ENCODE measurements at places on chromosomes 6 and 20.

- DNase-seq: no peak
Measured at GRCh38 chr20:53878262-53879047, 191.9 kb downstream of the BCAS1 start.

GRCh38 chr6:104958178-104959025 is 1.5 kb downstream of the LIN28B start:
- no peak for DNase-seq

GRCh38 chr6:154487367-154488247 is 22.9 kb downstream of the CNKSR3 start:
- DNase-seq: no peak

- DNase-seq: no peak
Measured at GRCh38 chr20:23234311-23235078, 116.1 kb upstream of the NXT1 start.

DNA sequence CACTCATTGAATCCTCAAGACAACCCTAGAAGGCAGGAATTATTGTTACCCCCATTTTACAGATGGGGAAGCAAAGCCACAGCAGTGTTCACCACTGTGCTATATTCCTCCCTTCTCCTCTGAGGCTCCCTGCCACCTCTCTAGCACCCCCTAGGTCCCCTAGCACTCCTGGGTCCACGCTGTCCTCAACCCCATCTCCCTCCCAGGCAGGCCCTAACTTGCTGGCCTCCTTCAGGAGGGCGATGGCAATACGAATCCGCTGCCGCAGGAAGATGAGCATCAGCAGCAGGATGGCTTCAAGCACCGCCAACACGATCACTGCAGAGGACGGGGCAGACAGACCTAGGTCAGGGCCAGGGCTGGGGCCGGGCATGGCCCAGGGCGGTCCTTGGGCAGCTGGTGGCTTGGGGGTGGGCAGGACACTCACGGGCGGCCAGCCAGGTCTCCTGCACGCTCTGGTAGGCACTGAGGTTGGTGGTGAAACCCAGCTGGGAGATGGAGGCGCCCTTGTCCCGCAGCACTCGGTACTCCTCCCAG is 7.8 kb upstream of the NEU1 start:
- DNase-seq: no peak

- DNase-seq: no peak
Measured at GRCh38 chr6:12265791-12266190, 24.4 kb upstream of the EDN1 start.

GRCh38 chr6:37007340-37008043 is 2.0 kb downstream of the FGD2 start:
- no peak for DNase-seq

- DNase-seq: no peak
Measured at GRCh38 chr6:142395768-142396231, 94.0 kb downstream of the ADGRG6 start.

DNA sequence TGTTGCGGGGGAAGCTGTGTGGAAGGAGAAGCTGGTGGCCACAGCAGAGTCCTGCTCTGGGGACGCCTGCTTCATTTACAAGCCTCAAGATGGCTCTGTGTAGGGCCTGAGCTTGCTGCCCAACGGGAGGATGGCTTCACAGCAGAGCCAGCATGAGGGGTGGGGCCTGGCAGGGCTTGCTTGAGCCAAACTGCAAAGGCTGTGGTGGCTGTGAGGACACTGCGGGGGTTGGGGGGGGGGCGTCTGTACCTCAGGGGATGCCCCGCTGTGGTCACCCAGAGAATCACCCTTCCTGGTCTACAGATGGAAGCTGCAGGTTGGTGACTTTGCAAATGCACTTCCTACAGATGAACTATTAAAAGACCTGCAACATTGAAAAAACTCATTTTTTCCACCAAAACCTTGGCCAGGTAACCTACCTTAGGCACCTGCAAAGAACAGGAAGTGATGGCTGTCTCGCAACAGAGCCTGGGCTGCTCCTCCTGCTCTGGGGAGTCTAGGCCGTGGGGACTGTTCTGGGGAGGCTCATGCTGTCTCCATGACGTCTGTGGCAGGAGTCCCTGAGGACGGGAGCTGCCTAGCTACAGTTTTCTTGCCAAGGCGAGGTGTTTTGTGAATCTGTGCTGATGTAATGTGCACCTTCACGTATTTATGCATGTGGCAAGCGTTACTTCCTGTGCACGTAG is 7.3 kb downstream of the NPBWR2 start:
- peak; percentile 16 for DNase-seq

- no peak for DNase-seq
Measured at GRCh38 chr6:151690768-151691562, 116.5 kb upstream of the ESR1 start.

- no peak for DNase-seq
Measured at GRCh38 chr20:10686356-10687133, 12.7 kb upstream of the JAG1 start.

DNA sequence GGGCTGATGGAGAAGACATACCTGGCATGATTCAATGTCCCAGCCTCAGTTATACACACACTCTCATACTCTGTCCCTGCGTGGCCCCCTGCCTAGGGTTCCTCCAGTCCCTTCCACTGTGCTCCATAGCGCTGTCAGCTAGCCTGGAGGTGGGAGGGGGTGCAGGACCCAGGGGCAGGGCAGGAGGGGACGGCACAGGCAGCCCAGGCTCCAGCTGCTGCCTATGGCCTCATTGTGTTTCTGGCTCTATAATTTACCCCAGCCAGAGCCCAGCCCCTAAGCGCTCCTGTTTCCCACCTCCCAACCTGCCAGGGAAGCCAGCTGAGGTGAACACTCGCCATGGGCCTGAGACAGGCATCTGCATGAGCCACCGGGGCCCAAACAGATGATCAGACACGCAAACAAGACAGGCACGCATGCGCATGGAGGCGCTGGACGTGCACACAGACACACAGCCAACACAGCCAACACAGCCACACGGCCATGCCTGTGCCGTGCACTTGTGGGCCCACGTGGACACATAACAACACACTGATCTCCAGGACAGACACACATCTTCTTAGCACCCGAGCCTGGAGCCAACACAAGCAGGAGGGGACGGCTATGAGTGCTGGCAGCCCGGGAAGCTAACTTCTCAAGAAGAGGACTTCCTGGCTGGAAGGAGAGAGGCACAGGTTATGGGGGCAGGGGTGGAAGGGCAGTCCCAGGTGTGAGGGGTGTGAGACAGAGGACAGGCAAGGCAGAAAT is 124.9 kb downstream of the GRM4 start:
- no peak for DNase-seq

DNA sequence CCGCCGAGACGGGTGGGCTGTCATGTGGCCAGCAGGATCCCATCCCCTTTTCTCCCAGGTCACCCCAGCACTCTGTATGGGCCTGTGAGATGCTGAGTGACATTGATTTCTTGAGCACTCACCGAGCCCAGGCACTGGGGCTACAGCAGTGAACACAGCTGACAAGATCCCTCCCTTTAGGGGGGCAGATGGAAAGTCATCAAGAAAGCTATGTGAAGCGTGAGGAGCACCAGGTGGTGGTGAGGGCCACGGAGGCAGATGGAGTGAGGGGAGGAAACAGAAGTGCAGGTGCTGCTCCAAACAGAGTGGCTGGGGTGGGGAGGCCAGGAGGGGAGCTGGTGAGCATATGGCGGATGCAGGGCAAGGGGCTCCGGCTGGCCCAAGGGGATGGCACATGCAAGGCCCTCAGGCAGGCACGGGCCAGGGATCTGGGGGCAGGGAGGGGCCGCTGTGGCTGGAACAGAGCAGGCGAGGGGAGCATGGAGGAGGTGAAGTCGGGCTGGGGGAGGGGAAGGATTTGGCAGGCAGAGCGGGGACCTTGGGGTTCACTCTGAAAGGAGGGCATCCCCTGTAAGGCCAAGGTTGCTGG is 184.0 kb downstream of the BMP7 start:
- no peak for DNase-seq

DNA sequence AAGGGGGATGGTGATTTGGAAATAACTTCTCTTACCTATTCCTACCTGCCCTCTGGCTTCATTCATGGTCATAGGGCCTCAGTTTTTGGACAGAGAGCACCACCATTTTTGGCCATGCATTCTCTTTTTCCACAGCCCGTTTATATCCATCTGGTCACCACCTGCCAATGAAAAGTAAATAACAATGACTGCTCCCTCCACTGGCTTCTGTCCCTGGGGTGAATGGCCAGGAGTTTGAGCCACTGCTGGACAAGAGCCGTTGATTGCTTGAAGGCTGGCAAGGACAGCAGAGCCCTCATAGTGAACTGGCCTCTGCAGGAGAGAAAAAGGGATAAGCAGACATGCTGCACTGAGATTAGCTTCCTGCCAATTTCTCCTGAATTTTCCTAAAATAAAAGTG is 261.8 kb downstream of the ADGB start:
- no peak for DNase-seq

DNA sequence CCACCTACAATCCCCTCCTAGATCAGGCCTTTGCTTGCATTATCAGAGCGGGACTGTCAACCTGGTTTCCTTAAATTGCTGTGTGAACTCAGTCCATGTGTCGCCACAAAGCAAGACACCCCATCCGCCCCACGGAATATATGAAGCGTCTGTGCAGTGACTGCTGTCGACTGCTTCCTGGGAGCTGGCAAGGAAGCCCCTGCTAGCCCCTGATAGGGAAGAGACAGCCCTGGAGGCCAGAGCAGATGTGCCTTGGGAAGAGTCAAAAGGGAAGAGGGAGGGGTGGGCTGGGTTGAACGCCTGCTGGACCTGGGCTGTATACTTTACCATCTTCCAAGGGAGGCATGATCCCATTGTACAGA is 44.1 kb upstream of the APCDD1L start:
- DNase-seq: no peak

- DNase-seq: no peak
Measured at GRCh38 chr6:148868314-148868713, 121.5 kb downstream of the UST start.

DNA sequence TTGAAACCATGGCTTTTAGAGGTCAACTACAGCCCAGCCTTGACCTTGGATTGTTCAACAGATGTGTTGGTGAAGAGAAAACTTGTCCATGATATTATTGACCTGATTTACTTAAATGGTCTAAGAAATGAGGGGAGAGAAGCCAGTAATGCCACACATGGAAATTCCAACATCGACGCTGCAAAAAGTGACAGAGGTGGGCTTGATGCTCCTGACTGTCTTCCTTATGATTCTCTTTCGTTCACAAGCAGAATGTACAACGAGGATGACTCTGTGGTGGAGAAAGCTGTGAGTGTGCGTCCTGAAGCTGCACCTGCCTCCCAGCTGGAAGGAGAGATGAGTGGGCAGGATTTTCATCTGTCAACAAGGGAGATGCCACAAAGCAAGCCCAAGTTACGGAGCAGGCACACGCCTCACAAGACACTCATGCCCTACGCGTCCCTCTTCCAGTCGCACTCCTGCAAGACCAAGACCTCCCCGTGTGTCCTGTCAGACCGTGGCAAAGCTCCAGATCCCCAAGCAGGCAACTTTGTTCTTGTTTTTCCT is 16.2 kb downstream of the TTLL2 start:
- no peak for DNase-seq

GRCh38 chr20:32155017-32155981 is 45.8 kb downstream of the TM9SF4 start:
- no peak for DNase-seq

- DNase-seq: no peak
Measured at GRCh38 chr6:69693762-69694161, 103.0 kb downstream of the LMBRD1 start.

GRCh38 chr6:17200395-17200794 is 80.8 kb upstream of the RBM24 start:
- DNase-seq: no peak

DNA sequence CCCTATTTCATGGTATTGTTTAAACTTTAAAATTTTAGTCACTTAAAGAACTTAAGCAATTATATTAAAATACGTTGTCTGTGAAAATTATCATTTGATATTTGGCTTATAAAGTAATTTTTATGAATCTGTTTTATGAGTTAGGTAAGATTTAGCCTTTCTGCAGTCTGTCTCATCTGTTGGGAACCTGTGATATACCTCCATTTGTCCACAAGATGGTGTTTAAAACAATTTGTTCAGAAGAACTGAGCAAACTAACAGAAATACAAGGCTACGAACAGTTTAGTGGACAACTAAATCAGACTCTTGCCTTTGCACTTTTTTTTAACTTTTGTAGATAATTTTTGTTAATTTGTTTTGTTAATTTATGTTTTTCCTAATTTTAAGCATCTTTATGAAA is 92.4 kb downstream of the COL9A1 start:
- DNase-seq: no peak

DNA sequence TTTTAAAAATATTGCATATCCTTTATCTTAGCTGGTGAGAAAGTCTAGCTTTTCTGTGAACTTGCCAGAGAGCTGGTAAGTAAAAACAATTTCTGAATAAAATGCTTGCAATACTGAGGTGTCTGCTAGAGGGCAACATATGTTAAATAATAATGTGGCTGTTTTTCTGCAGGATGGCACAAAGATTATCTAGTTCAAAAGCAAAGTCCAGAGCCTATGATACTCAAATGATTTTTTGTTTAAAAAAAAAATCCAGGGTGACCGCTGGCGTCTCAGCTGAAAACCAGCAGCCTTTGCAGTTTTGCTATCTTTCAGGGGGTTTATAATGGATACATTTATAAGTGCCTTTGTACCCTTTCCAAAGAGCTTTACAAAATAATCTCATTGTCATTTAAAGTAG is 194.9 kb downstream of the PHACTR1 start:
- DNase-seq: no peak

GRCh38 chr6:167034056-167034455 is 34.9 kb downstream of the CEP43 start:
- DNase-seq: no peak

DNA sequence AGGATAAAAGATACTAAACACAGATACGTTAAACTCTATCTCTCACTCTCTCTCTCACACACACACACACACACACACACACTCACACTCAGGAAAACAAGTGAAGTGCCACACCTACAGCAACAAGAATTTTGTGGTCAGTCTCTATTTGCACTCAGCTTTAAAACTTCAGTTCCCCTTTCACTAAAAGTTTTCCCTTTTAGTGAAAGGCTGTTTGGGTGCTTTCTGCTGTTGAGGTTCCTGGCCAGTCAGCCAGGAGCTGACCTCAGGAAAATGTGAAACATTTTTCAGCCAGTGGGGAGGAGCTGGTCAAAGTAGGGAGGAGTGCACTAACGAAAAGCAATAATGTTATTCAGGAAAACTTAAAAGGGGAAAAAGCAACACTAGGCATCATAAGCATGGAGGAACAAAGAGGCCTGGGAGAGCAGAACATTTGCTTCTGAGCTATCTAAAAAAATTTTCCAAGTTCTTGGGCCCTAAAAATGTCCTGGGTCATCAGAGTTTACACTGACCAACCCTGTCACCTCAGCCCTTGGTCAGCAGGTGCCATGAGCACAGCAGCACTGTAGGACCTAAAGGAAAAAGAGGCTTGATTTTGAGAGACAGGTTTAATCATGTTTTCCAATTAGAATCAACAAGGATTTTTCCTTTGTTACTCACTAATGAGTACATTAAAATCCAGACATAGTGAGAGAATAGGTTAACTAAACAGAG is 30.7 kb upstream of the NT5E start:
- no peak for DNase-seq

GRCh38 chr6:136721467-136721866 is 70.8 kb downstream of the MAP3K5 start:
- DNase-seq: no peak

- DNase-seq: no peak
Measured at GRCh38 chr6:137550535-137550934, 56.3 kb upstream of the OLIG3 start.

Measured in activated CD4-positive, CD25-positive, alpha-beta regulatory T cell treated with anti-CD3 and anti-CD28 coated beads, Interleukin-2, amount 50 U/mL, for 72 hours (primary cell).